A172 (cell line): ENCODE measurements at places on chromosomes 3 and 15. TPM values are rescaled to one million over a fixed set of nuclear protein-coding genes. Genes with fewer than 3 reads are reported as not detected.

The C15orf40 gene
- 11.7 and 15.7 TPM in 2 replicates for total RNA-seq

The CASR gene
- total RNA-seq = not detected in 2 replicates

The C3orf33 gene
- total RNA-seq = 7.5 and 7.9 TPM in 2 replicates

The XIRP1 gene
- not detected in 2 replicates for total RNA-seq

GRCh38 chr15:31360843-31361763 lies 34.5 kb downstream of the KLF13 start:
- DNase-seq = no peak

- no peak for DNase-seq
Measured at GRCh38 chr3:106758459-106758858, 618.8 kb upstream of the CCDC54 start.

- peak; percentile 35 for DNase-seq
Measured at GRCh38 chr15:74956648-74957475, at the start of gene RPP25. TSS of gene RPP25 (minus strand) at chr15:74956772. CDS start at chr15:74956583, 189 bp downstream.

GRCh38 chr3:192577271-192577670 lies 150.1 kb downstream of the FGF12 start:
- DNase-seq = no peak

GRCh38 chr15:64854041-64854440 lies 12.3 kb downstream of the PLEKHO2 start:
- DNase-seq = peak; percentile 87

- no peak for DNase-seq
Measured at GRCh38 chr3:14235912-14236295, 57.3 kb downstream of the LSM3 start.

- no peak for DNase-seq
Measured at GRCh38 chr3:195907684-195907933, 742 bp downstream of the TNK2 start.

DNA sequence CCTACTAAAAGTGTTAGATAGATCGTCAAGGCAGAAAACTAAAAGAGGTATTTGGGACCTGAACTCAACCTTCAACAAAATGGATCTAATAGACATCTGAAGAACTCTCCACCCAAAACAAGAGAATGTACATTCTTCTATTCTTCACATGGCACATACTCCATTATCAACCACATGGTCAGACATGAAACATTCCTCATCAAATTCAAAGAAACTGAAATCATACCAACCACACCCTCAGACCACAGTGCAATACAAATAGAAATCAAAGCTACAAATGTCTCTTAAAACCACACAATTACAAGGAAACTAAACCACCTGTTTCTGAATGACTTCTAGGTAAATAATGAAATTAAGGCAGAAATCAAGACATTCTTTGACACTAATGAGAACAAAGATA lies 984.1 kb upstream of the GBE1 start:
- no peak for DNase-seq

DNA sequence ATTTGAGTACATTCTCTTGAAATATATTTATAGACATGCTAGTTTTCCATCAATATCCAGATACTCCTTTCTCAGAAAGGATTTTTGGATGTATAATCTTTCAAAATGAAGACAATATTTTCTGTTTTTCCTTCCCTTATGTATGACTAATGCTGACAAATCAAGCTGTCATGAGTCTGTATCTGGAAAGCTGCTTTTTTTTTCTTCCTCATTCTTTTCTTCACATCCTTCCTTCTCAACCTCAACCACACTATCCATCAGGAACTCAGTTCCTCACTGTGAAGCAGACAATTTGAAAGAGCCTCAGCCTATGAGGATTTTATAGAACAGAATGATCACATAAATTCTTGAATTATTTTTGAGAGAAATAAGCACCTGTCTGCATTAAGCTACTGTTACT lies 335.9 kb upstream of the EPHA6 start:
- DNase-seq = peak; percentile 4

DNA sequence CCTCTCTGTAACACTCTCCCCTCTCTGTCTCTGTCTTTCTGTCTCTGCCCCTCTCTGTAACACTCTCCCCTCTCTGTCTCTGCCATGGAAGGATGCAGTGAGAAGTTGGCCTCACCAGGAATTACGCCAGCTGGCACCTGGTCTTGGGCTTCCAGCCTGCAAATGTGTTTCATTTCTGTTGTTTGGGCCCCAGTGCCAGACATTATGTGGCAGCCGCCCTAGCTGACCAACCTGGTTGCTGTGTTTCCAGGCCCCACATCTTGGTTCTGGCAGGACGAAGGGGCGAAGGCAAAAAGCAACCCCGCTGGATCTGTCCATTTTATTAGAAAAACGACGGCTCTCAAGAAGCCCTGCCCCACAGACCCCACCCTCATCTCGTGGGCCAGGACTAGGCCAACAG lies 5.2 kb upstream of the ZXDC start:
- no peak for DNase-seq

DNA sequence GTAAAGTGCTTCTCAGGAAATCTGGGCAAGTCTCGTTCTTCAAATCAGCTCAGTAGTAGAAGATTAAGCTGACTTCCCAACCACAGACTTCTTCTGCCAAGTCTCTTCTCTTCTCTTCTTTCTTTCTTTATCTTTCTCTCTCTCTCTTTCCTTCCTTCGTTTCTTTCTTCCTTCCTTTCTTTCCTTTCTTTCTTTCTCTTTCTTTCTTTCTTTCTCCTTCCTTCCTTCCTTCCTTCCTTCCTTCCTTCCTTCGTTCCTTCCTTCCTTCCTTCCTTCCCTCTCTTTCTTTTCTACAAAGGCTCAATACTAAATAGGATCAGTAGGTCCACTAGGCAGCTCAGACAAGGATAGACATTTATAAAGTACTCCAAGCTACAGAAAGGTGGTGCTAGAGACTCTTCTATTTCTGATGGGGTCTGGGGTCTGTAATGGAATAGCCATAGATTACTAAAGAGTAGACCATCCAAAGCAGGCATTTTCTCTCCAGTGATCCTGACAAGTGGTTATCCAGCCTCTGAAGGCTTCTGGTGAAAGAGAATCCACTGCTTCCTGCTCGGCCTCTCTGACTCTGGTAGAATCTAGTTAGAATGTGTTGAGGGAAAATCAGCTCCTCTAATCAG lies 100.8 kb downstream of the TPRG1 start:
- DNase-seq = peak; percentile 21

DNA sequence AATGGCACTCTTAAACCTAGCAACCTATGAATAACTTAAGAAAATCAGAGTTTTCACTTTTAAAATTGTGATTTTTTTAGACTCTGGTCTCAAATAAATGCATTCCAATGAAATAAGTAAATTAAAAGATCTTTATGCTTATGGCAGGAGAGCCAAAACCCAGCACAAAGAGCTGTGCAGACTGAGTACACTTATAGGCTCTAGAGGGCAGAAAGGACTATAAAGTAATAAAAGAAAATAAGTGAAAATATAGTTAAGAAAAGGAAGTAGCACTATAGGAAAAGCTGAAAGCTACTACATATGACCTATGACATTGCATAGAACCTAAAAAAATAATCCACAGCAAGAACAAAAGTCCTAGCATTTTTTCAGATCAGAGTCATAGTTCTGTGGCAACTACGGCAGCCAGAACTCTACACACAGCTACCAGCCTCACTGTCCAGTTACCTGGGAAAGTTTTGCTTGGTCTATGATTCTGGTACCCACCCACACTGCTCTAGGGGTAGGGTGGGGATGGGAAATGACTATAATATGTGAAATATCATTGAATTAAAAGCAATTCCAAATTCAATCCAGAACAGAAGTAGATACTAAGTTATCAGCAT lies 30.5 kb downstream of the CLASP2 start:
- no peak for DNase-seq

- DNase-seq = no peak
Measured at GRCh38 chr3:86731501-86731901, 259.4 kb downstream of the VGLL3 start.

GRCh38 chr3:191492601-191493000 lies 31.6 kb downstream of the PYDC2 start:
- peak; percentile 46 for DNase-seq

DNA sequence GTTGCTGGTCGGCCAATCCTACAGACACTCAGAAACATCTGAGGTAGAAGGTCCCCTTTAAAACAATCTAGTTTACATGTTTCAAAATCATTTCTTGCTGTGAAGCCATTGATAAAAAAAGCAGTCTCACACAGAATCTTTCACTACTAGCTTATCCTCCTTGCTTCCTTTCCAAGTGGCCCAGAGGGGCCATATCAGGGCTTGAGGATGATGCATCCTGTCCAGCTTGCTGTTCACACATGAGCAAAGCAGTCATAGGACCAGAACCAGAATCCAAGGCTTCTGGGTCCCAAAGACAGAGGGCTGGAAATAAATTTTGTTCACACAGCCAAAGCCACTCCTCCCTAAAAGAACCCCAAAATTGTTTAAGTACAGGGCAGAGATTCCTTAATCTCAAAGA lies 9.2 kb upstream of the LYZL4 start:
- no peak for DNase-seq

DNA sequence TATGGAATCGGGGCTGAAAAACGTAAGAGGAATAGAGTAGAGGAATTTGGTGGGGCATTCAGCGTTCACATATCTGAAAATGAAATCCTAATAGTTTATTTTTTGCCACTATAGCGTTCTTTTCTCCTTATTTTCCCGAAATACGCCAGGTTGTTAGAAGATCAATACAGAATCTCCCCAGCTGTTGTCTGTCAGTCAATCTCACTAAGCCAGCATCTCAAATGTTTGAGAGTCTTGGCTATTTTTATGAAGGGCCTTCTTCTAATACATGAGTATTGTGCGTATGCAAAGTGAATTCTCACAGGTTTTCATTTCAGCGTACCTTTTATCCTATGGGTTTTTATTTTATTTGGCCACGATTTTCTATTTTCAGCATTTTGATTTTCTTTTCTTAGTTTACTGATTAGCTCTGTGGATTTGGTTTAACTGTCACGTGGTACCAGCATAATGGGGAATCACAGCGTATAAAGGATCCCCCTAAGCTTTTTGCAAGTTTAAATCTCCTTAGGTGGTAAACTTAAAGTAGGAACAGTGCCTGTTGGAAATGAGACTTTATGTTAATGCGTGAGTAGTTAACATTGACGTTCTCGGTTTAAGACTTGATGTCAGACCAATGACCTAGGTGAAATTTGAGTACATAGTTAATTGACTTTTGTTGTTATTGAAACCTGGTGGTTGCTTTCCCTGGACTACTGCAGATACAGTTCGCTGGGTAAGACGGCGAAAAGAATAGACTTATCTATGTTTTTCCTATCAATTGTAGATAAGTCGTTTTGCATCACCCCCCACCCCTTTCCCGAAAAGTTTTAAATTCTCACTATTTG lies 1.3 kb downstream of the FXR1 start:
- no peak for DNase-seq

DNA sequence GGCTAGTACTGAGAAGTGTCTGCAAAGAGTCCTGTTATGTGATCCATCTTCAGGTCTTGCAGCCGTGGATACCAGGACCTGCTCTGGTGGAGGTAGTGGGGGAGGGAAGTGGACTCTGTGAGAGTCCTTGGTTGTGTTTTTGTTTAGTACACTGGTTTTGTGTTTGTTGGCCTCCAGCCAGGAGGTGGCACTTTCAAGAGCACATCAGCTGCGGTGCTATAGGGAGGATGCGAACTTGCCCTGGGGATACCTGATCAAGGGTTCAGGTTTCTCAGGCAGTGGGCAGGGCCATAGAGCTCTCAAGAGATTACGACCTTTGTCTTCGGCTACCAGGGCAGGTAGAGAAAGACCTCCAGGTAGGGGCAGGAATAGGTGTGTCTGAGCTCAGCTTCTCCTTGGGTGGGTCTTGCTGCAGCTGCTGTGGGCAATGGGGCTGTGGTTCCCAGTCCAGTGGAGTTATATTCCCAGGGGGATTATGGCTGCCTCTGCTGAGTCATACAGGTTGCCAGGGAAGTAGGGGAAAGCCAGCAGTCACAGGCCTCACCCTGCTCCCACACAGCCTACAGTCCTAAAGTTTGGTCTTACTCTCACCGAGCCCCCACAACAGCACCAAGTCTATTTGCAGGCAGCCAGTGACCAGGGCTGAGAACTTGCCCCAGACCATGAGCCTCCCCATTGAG lies 132.8 kb upstream of the NPHP3 start:
- DNase-seq = no peak

DNA sequence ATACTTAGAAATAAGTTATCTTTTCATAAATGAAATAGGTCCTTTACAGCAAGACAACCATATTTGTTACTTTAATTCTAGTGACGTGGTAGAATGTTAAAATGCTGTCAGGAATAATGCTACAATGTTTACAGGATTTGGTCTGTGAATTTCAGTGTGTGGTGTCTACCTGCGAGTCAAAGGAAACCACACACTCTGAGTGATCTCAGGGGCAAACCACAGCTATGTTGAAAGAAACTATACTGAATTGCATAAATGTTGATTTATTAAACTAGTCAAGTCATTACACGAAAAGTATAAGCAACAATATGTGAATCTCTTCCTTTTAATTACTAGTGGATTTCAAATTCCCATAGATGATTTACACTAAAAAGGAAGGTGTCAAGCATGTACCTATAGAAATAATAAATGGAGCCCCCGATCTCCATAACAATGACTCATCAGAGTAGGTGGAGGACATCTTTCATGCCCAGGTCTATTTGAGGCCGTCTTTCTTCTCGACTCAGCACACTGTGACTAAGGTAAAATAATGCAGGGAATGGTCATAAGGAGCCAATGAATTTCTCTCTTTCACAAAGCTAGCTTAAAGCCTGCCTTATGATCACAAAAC lies 463.0 kb downstream of the ERC2 start:
- DNase-seq = peak; percentile 50

- DNase-seq = no peak
Measured at GRCh38 chr3:194163697-194164096, 27.7 kb downstream of the HES1 start.

DNA sequence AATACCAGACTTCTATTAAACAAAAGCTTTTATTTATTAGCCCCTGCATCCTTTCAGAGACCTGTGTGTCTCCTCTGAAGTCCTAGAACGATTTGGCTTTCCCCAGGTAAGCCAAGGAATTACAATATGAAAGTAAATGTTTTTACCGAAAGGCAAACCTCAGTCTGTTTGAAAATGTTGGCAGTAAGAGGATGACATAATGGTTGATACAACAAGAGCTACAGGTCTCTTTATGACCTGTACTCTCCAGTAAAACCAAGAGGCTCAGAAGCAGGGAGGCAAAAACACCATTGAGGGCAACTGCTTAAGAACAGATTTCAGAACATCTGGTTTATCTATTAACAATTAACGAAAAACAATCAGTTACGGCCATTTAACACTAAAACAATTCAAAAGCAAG lies 107.8 kb downstream of the ADAM10 start:
- no peak for DNase-seq

- DNase-seq = no peak
Measured at GRCh38 chr3:42639192-42639591, 14.3 kb upstream of the ZBTB47 start.

DNA sequence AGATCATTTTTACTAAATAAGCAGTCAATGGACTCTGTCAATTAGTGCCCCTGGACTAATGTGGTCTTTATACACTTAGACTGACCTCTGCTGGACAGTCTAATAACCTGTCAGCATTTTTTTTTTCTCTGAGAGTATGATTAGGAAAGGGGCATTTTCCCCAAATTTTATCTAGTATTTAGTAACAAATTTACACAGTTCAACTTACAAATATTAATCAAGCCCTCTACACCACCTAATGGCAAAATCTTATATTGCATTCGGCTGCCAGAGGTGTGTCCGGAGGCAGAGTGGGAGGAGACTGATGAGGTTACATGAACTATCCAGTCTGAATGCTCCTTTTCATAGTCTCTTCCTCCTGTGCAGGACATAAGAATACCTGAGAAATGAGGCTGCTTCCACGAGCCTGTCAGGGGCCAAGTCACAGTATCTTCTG lies 36.0 kb upstream of the COLQ start:
- peak; percentile 73 for DNase-seq
